ENCODE measurements at places on chromosomes 1 and 21.
A peak's percentile ranks its signal among the peaks of the same experiment; 100 is the strongest.

- DNase-seq, result no peak
These were observed 86.4 kb downstream of the RPE65 start for GRCh38 chr1:68363339-68363738.

- DNase-seq, result no peak
These were observed 21.4 kb downstream of the CLIC6 start for GRCh38 chr21:34690041-34690792.

- DNase-seq, result no peak
These were observed 6.8 kb upstream of the PPP1R15B start for GRCh38 chr1:204418174-204419063.

GRCh38 chr1:27439150-27439549 lies 46.7 kb downstream of the GPR3 start:
- DNase-seq, result no peak

GRCh38 chr1:186700722-186701121 lies 20.5 kb upstream of the PTGS2 start:
- no peak for DNase-seq

GRCh38 chr1:91732291-91733107 lies 153.5 kb downstream of the TGFBR3 start:
- peak; percentile 31 for DNase-seq

DNA sequence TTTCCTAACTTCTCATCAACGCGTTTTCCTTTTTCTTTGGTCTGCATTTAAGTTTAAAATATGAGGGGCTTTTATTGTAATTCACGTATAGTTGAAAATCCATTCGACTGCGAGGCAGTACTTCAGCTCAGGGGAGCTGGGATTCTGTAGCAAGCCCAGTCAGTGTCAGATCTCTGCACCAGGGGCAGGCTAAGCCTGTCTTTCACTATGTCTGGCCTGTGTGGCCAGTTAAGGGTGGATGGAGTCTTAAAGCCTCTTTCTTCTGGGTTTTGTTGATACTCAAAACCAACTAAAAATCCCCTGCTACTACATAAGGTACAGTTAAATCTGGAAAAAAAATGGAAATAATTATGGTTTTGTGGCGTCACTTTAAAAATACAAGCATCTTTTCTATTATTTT lies 124.7 kb downstream of the TYW3 start:
- no peak for DNase-seq

DNA sequence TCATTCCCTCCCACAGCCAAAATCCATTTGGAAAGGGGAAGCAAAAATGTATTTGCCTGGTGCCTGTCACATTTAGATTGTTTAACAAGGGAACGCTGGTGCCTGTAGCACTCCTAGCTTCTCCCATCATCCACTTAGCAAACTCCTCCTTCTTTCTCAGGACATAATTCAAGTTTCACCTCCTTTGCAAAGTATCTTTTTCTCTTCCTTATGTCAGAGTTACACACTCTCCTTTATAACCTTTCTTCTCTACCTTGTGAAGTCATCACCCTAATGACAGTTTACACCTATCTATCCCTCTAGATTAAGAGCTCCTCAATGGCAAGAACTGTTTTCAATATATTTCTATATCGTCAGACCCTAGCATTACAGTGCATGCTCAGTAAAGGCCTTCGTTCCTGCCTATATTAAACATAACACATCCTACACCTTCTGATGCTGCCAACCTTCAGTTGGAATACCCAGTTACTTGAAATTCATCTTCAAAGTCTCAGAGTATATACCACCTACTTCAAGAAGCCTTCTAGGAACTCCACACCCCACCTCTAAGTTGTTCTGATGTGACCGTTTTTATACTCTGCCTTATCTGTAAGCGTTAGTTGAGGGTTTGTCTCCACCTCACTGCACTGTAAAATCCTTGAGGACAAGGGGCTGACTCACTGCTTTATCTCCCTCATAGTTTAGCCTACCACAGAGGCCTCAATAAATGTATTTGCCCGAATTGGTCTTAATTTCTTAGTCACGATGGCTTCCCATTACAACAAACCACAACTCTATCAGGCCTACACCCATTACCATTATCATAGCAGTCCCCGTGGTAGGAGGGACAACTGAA lies 1.0 kb upstream of the EPS15 start:
- DNase-seq, result peak; percentile 50

GRCh38 chr1:217712925-217713597 lies 81.9 kb downstream of the SPATA17 start:
- DNase-seq, result no peak

DNA sequence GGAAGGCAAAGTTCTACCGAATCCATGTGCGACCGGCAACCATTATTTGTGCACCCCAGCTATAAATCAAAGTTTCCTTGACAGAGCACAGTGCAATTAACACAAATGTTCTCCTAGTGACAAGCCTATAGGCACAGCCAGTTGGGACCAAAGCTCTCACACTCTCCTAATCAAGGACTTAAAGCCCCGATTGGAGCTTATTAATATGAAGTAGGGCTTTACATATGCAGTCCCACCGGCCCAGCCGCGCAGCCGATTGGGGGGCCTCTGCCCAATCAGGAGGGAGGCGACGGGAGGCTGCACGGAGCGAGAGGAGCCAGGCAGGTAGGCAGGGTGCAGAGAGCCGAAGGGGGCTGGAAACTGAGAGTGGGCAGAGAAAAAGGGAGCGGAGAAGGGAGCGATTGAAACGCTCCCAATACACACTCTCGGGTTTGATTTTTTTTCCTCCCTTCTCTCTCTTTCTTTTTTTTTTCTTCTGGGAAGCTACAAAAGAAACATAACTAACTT lies at the start of gene ESRRG:
Gene ESRRG, minus strand, starts transcription at position 156 of the 507 bp plus-strand sequence. Its CDS starts 130 bp downstream, at position 26.
- no peak for DNase-seq

- peak; percentile 85 for DNase-seq
These were observed 27.1 kb downstream of the ZBTB17 start for GRCh38 chr1:15948595-15949452.

- no peak for DNase-seq
These were observed 55.2 kb upstream of the PDE9A start for GRCh38 chr21:42598159-42598735.

DNA sequence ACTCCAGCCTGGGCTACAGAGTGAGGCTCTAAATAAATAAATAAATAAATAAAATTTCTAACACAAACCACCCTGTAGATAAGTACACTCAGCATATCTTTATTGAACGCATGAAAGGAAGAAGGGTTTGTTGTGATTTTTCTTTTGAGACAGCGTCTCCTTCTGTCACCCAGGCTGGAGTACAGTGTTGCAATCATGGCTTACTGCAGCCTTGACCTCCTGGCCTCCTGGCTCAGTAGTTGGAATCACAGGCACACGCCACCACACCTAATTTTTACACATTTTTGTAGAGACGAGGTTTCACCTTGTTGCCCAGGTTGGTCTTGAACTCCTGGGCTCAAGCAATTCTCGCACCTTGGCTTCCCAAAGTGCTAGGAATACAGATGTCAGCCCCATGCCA lies 23.2 kb upstream of the RCC2 start:
- DNase-seq, result no peak

- no peak for DNase-seq
These were observed 10.6 kb upstream of the XCL1 start for GRCh38 chr1:168565825-168566224.

DNA sequence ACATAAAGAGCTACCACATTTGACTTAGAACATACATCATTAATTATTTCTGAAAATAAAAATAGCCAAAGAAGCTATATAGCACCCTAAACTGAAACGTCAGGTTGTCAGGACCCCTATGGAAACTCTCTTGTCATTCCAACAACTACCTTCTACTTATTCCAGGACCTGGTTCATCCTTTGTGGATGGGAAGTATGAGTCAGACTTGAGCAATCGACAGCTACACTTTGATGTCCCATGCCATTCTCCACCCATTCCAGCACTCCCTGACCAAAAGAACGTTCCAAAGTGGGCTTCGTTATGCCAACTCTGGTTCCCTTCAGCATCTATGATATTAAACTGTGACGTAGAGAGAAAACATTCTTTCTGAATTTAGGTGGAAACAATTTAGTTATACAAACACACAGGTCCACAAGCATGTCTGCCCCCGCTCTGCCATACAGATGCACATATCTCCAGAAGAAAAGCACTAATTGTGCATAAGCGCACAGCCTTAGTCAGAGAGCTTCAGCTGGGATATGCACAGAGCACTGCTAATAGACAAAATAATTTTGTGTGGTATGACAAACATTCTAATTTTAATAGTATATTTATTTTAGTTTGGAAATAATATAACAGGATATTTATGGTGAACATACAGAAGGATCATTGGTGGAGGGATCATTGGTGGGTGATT lies 723.1 kb upstream of the B3GALT2 start:
- no peak for DNase-seq

DNA sequence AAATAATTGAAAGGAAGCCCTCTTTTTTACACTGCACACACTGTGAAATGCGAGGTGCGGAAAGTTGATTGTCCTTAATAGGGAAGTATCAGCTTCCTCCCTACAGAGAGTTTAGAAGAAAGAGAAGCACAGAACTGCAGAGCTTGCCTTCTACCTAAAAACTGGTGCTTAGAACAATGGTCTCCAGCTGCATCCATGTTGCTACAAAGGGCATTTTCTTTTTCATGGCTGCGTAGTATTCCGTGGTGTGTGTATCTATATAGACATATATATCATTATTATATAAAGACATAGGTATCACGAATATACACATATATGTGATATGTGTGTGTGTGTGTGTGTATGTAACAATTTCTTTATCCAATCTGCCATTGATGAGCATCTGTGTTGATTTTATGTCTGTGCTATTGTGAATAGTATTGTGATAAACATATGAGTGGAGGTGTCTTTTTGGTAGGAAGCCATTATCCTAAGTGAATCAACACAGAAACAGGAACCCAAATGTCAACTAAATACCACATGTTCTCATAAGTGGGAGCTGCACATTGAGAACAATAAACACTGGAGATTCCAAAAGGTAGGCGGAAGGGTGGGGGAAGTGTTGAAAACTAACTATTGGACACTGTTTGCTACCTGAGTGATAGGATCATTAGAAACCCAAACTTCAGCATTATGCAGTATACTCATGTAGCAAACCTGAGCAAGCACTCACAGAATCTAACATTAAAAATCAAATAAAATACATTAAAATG lies 290.0 kb upstream of the RUNX1 start:
- no peak for DNase-seq

GRCh38 chr1:170970256-170970655 lies 34.9 kb downstream of the MROH9 start:
- DNase-seq, result no peak

DNA sequence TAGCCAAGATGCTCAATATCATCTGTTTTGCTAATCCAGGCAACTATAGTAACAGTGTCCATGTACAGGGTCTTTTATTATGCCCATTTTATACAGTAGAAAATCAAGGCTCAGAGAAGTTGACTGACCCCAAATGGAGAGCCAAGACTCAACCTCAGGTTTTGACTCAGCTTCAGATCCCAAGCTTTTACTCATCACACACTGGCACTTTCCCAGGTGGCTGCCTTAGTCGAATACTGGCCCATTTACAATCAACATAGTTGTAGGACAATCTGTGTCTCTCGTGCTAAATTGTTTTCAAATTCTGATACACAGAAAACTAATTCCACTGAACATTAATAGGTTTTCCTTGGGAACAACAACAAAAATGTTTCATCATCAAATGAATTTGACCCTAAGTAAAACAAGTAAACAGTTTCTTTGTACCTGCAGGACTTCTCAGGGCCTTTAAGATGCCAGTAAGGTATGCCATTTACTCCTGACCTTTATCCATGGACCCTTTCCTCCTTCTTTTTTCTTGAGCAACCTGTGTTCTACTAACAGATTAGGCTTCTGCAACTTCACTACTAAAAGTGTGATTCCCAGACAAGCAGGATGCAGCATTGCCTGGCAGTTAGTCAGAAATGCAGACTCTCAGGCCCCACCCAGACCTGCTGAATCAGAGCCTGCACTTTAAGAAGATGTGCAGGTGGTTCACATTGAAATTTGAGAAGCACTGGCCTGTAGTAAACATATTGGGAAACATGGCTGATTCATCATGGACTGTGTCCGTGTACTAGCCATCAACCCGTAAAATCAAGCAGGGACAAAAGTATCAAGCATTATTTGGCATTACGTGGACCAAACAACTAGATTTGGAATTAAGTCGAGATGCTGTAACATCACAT lies 128.8 kb downstream of the RRAGC start:
- no peak for DNase-seq

DNA sequence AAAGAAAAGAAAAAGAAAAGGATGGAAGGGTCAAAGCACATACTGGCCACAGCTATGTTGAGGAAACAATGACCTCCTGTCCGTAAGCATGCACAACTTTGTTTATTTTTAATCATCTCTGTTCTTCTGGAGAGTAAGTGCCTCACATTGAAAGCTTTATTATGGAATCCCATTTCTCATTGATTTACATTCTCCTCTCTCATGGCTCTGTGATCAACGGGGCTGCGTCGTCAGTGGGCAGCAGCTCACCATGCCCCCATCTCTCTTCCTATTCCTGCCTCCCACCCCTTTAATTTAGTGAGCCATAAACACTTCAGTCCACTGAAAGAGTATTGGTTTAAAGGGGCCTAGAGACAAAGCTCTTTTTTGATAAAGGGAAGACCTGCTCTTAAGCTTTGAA lies 98.9 kb downstream of the KAZN start:
- DNase-seq, result no peak

DNA sequence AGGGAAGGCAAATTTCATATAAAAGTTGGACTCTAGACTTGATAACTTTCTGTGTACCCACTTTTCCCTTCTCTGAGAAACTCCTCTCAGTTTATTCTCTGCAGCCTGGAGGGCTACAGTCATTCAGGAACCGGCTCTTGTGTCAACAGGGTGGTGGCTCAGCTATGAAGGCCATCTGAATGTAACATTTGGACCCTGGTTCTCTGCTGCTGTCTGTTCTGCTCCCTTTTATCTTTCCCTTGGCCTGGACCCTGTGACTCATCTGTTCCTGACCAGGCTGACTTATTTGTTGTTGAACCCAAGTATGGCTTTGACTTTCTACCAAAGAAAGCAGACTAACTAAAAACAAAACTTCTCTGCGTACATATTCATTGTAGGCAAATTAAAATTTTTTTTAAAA lies 75.4 kb downstream of the CENPF start:
- DNase-seq, result no peak

DNA sequence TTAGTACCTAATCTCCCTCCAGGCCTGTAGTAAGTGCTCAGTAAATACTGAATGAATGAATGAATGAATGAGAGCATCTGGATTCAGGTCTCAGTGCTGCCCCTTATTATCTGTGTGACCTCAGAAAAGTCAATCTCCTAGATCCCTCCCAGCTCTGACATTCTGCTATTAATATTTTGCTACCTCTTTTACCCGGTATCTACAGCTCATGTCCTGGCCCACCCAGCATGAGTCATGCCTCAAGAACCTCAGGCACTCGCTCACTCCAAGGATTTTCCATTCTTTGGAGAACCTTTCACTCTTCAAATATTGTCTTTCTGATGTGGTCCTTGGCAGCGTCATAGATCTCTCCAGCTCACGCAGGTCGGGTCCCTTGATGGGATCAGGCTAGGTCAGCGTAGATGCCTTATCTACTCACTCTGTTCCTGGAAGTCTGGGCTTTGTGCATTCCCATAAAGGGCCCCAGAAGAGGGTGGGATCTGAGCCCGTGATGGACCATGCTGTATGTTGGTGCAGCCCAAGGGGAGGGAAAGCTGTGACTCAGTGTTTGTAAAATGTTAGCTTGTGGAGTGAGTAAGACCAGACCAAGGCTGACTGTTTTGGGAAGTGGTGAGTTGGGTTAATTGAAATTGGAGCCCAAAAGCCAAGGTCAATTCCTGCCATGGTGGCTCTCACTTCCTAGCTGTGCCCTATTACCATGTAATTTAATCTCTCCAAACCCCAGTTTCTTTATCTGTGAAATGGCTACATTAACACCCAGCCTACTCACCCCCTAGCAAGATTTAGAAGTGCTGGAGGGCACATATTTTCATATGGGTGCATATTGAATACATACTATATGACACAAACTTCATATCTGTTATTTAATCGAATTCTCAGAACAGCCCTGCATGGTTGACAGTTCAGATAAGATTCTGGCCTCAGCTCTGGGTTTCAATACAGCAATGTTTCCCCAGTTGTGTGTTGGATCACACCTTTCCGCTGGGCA lies 214.1 kb upstream of the USP24 start:
- DNase-seq, result peak; percentile 97

Data from BJ (cell line).